Mesothelial cell of epicardium (in vitro differentiated cells): ENCODE measurements at places on chromosomes 5 and 9.

DNA sequence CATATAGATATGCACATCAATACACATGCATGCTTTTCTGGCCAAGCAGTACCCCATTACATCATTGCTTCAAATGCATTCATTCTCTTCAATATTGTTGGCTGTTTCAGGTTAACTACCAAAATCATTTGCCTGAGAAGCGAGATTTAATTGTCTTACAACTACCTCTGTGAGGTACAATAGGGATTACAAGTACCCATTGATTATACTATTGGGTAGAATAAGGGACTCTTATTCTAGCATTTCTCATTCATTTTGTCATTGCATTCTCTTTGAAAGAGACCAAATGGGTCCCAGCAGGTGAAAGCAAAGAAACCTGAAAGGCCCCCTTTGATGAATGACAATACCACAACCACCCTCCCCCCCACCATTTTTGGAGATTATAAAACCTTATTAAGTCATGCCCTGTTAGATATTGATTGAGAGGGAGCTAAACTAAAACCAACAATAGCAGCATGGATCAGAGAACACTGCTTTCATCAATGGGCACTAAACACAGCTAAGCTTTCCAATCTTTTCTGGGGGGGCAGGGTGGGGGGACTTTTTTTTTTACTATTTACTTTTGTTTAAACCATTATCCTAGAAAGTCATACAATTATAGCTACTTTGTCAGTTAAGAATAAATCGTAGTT, 375.0 kb upstream of the CCNH start:
- no peak for DNase-seq

DNA sequence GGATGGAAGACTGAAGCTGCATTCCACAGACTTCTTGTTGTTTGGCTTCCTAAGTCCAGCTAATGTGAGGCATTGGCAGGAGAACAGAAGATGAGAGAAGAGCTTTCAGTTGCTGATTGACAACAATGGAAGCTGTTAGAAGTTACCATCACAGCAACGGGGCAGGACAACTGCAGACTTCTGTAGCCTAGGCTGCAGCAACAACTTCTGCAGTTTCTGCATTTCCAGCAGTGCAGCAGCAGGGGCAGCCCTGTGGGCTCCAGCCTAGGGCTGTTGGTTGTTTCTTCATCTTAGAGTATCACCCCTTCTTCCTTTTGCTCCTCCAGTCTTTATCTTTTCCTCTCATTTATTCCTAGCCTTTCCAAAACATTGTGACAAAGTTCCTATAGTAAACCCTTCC, 528.8 kb upstream of the PTGER4 start:
- DNase-seq = no peak

GRCh38 chr5:154403234-154403633, 42.6 kb upstream of the SAP30L start:
- DNase-seq = no peak

GRCh38 chr5:149046196-149046829, 16.5 kb downstream of the SH3TC2 start:
- DNase-seq = no peak

DNA sequence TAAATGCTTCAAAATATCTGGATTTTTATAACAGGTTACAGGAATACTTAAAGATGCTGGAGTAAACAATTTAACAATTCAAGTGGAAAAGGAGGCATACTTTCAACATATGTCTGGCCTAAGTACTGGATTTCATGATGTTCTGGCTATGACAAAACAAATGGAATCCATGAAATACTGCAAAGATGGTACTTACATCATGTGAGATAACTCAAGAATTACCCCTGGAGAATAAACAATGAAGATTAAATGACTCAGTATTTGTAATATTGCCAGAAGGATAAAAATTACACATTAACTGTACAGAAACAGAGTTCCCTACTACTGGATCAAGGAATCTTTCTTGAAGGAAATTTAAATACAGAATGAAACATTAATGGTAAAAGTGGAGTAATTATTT, 35.6 kb downstream of the SLC30A5 start:
- DNase-seq = no peak

- DNase-seq = no peak
These were observed 81.2 kb downstream of the CAMSAP1 start for GRCh38 chr9:135826188-135826545.

DNA sequence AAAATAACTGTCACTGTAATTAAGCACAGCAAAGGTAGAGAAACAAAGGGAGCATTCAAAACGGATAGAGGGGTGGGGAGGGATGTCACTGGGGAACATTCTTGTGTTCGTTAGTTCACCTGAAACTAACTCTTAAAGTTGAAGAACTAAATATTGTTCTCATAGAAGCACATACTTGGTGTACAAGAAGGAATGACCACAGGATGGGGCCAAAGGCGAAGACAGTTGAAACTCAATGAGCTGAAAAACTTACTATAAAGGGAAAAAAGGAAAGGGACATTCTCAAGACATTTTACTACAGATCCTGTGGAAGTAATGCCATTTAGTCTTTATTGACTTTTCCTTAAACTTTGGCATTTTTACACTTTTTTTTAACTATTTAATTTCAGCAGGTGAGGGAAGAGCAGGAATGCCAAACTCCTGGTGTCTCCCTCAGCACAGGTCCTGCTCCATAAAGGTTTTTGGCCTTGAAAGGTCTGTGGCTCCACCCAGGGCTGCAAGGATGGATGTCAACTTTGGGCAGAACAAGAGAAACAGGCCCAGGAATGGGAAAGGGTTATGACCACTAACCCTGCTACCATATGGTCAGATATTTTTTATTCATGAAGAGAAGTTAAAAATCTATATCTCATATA, 197.6 kb upstream of the RASA1 start:
- DNase-seq = no peak

- DNase-seq = no peak
These were observed 130.9 kb downstream of the COX7C start for GRCh38 chr5:86748538-86749105.

GRCh38 chr5:18114151-18114757, 480.0 kb downstream of the TAF11L14 start:
- no peak for DNase-seq

DNA sequence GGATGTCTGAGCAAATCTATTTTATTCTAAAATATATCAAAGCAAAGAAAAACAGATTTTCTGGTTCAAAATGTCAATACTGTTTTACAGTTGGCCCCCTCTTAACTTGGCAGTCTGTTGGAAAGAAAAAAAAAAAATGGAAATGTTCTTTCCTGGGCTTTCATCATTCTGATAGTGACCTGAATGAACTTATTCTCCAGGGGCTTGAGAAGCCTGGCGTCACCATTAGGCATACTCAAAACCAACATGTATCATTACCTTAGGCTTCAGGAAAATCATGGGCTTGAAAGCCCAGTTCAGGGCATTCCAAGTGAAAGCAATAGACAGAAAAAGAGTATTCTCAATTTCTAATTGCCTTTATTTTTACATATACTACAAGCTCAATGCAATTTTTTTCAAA, 283.7 kb upstream of the PUM3 start:
- no peak for DNase-seq

DNA sequence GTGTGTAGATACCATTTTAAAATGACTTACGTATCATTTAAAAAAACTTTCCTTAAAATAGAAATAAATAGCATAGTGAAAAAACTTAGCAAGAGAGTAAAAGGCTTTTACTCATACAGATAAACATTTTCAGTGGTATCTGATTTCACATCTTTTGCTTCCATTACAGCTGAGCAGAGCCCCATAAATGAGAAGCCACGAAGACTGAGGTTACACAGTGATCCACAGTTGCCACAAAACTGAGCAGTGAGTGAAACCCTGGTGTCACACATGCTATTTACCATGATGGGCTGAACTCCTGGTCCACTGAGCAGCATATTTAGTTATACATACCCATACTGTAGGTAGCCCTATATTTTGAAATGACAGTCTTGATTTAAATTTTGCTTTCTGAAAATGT, 401.2 kb downstream of the KIAA0825 start:
- DNase-seq = no peak

DNA sequence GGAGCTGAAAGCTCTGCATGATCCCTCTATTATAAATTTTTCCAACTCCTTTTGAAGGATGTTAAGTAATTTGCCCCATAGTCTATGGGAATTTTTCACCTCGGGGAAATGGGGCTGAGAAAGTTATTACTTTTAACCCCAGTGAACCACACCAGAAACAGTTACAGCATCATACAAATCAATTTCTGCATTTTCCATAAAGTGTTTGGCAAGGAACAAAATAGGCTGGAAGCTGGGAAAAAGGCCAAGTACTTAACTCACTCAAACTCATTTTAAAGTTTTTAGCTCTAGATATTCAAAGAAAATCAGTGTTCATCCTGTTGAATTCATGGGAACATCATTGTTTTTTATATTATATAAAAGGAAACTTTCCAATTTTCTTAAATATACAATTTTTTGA, 160.9 kb downstream of the SH3GL2 start:
- DNase-seq = no peak

DNA sequence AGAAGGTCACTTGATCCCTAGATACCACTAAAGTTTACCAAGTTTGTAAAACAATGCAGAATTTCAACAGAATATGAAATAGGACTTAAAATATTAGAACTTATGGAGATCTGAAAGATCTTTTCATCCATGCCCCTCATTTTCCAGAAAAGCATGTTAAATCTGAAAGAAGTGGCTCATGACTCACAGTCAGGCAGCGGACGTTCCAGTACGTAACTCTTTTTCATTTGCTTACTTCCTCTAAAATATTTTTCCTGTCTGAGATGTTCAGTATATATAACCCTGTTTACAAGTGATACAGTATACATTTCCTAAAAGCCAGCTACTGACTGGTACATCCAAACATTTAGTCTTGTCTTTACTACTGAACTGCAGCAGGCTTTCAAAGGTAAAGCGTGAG, 22.3 kb downstream of the FBXW2 start:
- DNase-seq = no peak

GRCh38 chr5:33788922-33789566, 102.7 kb downstream of the ADAMTS12 start:
- DNase-seq = no peak

DNA sequence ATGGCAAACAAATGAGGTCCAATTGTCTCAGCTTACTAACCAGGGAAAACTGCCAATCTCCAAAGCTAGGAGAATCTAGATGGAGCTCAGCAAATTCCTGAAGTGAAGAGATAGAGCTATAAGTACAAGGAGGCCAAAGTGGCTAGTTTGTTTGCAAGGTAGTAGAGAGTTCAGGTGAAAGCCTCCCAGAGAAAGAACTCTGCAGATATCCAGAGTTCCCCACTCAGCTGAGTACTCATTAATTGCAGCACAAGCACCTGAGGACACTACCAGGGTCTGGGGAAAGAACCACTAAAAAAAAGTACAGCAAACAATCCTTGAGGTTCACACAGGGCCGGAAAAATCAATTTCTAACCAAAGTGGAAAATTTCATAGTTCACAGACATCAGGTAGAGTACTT, 250.9 kb downstream of the TMEM232 start:
- DNase-seq = no peak

DNA sequence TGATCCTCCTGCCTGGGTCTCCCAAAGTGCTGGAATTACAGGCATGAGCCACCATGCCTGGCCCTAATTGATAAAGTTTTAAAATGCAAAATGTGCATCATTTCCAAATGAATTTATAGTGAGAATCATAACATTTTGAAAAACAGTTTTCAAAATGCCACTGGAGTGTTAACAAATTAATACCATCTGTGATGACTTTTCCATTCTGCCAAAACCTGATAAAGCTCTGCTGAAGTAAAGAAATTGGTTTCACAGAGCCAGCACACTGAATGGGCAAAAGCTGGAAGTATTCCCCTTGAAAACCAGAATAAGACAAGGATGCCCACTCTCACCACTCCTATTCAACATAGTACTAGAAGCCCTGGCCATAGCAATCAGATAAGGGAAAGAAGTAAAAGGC, 89.6 kb downstream of the MUSK start:
- no peak for DNase-seq

DNA sequence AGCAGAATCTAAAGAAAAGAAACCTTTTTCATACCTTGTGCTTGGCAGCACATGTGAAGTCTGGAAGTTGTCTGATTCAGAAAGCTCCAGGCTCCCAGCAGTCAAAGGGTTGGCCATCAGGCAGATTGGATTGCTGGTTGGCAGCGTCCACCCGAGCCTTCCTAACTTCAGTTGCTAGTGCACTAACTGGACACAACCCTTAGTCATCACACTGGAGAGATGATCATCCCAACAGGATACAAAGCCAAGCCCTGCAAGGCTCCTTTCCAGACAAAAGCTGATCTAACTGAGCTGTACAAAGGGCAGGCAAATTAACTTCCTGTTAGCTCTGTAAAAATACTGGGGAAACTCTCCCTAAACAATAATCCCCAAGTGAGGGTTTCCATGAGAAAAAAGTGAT, 185.6 kb downstream of the SNX18 start:
- no peak for DNase-seq

- no peak for DNase-seq
These were observed 65.3 kb downstream of the OLFM1 start for GRCh38 chr9:135152614-135153334.

DNA sequence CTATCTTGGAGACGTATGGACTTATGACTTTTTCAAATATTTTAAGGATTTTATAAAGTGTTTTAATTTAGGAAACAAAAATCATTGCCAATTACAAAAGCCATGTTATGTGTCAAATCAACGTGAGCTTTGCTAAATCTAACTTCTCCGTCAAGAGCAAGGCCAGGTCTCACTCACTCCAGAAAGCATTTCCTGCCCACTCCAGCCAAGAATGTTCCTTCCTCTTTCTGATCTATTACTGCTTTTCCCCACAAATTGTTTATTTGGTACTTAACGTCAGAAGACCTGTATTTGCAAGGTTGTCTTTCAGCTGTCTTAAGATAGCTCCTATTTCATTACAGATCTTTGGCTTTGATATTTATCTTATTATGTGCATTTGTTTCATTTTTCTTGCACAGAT, 193.5 kb upstream of the HAPLN1 start:
- DNase-seq = no peak

GRCh38 chr9:111356481-111357244, 26.6 kb upstream of the OR2K2 start:
- no peak for DNase-seq

- no peak for DNase-seq
These were observed 253.5 kb upstream of the ATP10B start for GRCh38 chr5:161105525-161105924.

DNA sequence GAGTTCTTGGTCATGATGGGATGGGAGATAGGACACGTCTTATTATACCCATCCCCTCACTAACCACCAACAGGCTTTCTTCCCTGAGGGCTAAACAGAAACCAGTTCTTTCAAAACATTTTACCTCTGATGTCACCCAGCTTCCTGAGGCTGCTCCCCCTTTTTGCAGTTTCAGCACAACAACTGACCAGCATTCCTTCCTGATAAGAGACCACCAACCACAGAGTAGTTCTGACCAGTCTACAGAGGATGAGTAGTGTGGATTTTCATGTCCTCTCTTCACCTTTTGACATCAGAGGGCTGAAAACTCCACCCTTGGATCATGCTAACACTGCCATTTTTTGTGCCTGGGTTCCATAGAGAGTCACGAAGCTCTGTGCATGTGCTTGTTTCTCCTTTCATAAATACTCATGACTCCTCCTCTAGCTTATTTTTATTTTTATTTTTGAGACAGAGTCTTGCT, 82.6 kb downstream of the OSTF1 start:
- DNase-seq = no peak

GRCh38 chr9:93261735-93262523, 78.0 kb downstream of the WNK2 start:
- no peak for DNase-seq
